Globus pallidus (tissue), 1 donor: ENCODE measurements at places on chromosomes 1 and 21.

- no peak for DNase-seq
Observed at GRCh38 chr1:180428782-180429695, 73.3 kb downstream of the ACBD6 start.

- DNase-seq = peak; percentile 99
Observed at GRCh38 chr1:145996433-145997015, at the start of gene TXNIP. TXNIP (minus strand) TSS chr1:145996579; CDS start chr1:145996266, 313 bp downstream.

- DNase-seq = no peak
Observed at GRCh38 chr1:180264595-180264994, 34.5 kb downstream of the LHX4 start.

GRCh38 chr1:80417671-80418070, 1383.1 kb upstream of the ADGRL2 start:
- DNase-seq = no peak

- DNase-seq = peak; percentile 69
Observed at GRCh38 chr1:42957880-42958487, 684 bp downstream of the SLC2A1 start.

DNA sequence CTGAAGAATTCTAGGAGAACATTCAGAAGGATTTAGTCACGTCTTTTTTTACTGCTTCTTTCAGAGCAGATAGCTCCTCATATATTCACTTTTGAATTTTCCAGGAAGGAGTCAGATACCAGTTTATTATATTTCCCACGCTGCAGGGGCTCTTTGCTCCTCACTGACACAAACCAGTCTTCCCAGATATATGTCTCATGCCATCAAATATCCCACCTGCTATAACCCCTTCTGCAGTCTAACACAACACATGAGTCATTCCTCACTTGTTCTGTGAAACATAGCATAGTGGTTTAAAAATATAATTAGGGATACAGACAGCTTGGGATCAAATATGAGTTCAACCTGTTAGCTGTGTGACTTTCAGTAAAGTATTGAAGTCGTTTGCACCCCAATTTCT, 251.7 kb upstream of the DPYD start:
- DNase-seq = no peak

DNA sequence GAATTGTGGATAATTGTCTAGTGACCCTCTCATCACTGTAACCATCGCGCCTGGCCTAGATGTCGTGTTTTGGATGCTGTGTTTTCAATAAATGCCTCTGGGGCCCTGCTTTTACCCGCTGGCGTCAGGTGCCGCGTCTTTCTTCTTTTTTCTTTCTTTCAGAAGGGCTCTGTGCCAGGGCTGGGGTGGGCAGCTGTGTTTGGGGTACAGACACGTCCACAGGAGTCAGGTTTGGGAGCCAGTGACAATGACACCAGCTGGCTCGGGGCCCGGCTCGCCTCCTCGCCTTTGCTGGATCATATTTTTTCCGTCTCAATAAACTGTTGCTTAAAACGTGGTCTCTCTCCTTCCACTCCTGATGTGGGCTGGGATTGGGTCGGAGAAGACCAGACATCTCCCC, 16.1 kb downstream of the TMEM201 start:
- no peak for DNase-seq
